LNCaP clone FGC (cell line): ENCODE measurements at places on chromosomes 3 and 15.

DNA sequence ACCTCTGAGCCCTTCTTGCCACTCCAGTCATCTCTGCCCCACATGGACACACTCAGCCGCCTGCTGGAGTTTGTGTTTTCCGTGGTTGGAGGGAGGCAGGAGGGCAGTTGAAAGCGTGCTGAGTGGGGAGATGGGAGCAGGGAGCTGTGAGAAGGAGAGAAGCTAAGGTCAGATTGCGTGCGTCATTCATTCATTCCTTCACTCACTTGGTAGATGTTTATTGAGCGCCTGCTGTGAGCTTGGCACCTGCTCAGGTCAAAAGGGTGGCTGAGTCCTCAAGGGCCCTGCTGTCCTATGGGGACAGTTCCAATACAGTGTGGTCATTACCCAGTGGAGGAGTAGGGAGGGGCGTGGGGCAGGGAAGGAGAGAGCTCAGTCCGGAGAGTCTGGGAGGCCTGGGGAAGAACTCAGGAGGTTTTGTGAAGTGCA is 23.5 kb downstream of the LIMD1 start:
- DNase-seq, result peak; percentile 95

- DNase-seq, result no peak
These were observed 37.6 kb downstream of the PTPN23 start for GRCh38 chr3:47418167-47419082.

- DNase-seq, result peak; percentile 28
These were observed 90.2 kb downstream of the CERS3 start for GRCh38 chr15:100438570-100438969.

DNA sequence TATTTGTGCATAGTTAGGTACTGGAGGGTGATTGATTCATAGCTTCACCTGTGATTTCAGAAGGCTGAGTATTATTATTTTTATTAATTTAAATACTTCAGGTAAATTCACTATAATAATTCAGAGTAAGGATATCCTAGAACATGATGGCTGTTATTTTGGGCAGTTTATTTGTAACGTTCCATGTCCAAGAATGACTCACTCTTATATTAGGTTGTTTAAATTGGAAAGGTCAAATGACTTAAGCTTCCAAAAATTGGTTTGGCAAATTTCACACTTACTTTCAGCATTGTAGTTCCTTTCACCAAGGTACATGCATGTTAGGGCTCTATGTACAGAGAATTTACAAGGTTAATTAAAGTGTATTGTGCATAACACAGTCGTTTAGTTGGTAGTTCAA is 120.2 kb downstream of the EPHA3 start:
- DNase-seq, result peak; percentile 43

DNA sequence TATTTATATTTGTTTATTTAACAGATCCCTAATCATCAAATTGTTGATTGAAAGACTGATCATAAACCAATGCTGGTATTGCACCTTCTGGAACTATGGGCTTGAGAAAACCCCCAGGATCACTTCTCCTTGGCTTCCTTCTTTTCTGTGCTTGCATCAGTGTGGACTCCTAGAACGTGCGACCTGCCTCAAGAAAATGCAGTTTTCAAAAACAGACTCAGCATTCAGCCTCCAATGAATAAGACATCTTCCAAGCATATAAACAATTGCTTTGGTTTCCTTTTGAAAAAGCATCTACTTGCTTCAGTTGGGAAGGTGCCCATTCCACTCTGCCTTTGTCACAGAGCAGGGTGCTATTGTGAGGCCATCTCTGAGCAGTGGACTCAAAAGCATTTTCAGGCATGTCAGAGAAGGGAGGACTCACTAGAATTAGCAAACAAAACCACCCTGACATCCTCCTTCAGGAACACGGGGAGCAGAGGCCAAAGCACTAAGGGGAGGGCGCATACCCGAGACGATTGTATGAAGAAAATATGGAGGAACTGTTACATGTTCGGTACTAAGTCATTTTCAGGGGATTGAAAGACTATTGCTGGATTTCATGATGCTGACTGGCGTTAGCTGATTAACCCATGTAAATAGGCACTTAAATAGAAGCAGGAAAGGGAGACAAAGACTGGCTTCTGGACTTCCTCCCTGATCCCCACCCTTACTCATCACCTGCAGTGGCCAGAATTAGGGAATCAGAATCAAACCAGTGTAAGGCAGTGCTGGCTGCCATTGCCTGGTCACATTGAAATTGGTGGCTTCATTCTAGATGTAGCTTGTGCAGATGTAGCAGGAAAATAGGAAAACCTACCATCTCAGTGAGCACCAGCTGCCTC is 14.7 kb downstream of the THBS1 start:
- DNase-seq, result no peak

GRCh38 chr15:63093486-63094205 is 28.0 kb upstream of the LACTB start:
- DNase-seq, result peak; percentile 41

DNA sequence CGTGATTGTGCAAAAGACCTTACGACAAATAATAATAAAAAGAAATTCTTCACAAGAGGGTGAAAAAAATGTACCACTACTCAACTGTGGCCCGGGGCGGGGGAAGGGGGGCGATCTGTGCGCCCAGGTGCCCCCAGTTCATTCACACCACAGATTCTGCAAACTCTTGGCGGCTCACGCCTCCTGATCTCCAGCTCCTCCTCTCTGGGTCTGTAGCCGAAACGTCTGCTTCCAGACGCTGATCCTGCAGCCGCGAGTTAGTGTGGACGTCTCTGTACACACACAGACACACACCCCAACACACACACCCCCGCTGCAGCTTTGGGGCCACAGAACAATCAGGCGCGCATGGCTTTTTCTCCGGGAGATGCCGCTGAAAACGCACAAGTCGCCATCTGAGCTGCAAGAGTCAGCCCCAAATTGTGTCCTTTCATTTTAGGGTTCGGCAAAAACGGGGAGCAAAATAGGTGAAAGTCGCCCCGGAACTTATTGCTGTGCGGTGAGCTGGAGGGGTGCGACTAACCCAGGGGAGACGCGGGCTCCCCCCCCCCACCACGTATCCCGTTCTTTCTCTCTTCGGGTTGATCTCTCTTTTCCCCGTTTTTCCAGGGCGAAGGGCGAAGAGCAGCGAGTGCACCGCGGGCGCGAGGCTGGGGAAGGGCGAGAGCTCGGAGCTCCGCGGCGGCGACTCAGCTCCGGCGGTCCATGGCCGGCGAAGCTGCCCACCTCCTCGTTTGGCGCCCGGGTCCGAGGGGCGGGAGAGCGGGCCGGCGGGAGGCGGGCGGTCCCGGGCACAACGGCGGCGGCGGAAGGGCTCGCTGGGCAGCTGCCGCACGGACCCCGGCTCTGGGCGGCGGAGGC is 505 bp upstream of the WNT5A start:
- no peak for DNase-seq
